ENCODE measurements at places on chromosomes 6 and 20. TPM values are rescaled to one million over a fixed set of nuclear protein-coding genes. Genes with fewer than 3 reads are reported as not detected.

DNA sequence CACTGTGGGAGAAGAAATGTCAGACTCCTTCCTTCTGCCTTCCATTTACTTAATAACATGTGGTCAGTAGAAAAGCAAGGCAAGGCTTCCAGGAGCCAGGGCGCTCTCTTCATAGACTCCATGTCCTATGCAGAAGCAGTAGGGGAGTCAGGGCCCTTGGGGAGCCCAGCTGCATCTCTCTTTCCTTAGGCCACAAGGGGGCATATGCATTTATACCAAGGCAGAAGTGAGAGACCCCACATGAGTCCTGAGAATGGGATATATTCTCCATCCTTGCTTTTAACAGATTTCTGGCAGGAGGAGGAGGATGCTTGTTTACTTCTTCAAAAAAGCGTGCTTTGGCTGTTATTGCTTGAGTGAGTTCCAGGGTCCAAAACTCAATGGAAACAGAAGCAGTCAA is 198.5 kb downstream of the HIVEP2 start:
- DNase-seq, result no peak

DNA sequence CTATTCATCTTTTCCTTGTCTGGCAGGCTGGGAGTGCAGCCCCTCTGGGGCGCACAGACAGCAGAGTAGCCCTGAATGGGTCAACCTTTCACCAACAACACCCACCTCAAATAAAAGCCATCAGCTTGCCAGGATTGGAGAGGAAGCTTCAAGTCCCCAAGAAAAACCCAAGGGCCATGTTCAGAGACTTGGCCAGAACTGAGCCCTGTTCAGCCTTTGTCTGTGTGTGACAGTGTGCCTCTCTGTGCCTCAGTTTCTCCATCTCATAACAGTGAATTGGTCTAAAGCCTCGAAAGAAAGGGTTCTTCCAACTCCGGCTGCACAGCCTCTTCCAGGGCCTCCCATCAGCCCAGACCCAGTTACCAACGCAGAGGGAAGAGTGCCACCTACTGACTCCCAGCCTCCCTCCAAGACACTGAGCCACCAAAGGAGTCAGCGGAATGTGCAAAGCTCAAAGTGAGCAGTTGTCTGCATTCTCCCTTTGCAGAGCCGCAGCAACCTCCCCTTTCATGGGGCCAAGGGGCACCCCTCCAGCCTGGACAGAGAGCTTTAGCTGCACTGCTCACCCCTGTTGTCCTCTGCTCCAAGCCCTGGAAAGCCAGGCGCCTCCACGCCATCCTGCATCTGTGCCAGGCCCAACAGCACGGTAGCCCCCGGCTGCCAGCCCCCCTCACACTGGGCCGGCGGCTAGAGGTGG is 82.7 kb upstream of the TOP1 start:
- DNase-seq, result peak; percentile 55

- DNase-seq, result no peak
Measured at GRCh38 chr6:22023937-22024336, 272.9 kb downstream of the PRL start.

DNA sequence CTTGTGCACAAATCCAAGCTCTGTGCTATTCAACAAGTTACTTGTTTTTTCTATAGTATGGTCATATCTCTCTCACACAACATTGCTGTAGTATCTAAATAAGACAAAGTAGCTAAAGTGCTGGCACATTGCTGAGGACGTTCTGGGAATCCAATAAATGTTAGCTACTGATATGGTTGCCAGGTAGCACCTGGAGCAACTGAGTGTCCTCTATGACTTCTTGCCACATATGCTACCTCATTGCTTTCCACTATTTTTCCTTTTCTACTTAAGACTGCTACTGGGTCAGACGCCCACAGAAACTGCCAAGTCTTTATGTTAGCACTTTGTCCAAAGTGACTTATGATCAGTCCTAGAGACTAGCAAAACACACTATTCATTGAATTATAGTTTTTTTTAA is 85.3 kb downstream of the SYCP2 start:
- DNase-seq, result no peak

- peak; percentile 78 for DNase-seq
Measured at GRCh38 chr6:116370760-116371119, at the start of gene DSE. TSS of gene DSE (plus strand) at chr6:116370947. CDS start at chr6:116399251, 28,304 bp downstream.

GRCh38 chr6:3209114-3210023 is 18.1 kb downstream of the TUBB2B start:
- peak; percentile 100 for DNase-seq

GRCh38 chr6:26195924-26196845 is 109.0 kb downstream of the HFE start:
- peak; percentile 32 for DNase-seq

- DNase-seq, result no peak
Measured at GRCh38 chr6:9732056-9732455, 682.8 kb downstream of the TFAP2A start.

- no peak for DNase-seq
Measured at GRCh38 chr20:3275966-3276679, 37.1 kb upstream of the SLC4A11 start.

DNA sequence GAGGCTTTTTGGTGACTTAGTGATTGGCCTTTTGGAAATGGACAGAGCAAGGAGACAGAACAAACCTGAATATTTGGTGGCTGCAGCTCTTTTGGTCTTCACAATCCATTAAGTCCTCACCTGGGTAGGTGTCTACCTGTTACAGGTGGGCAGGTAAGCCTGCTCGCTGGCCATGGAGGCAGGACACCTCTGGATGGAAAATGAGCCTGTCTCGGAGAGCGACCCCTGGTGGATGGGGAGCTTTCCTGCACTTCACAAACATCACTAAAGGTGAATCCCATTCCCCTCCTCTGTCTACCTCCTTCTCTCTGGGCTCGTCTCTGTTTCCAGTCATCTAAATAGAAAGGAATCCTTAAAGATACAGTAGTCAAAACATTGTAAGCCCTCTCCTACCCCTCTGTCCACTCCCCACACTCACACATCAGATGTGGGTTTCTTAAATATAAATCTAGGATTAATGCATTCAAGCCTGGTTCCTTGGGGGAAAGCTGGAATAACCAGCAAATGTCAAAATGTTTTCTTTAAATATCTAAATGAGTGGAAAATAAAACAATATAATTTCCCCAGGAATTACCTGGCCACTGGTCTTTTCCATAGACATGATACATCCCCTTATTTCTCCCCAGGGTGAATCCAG is 304.9 kb downstream of the CDH26 start:
- DNase-seq, result peak; percentile 23

GRCh38 chr6:106103728-106104109 is 17.6 kb downstream of the PRDM1 start:
- no peak for DNase-seq

- DNase-seq, result peak; percentile 26
Measured at GRCh38 chr6:113734982-113735381, 122.2 kb upstream of the MARCKS start.

GRCh38 chr6:12296255-12296573 is 6.1 kb downstream of the EDN1 start:
- peak; percentile 75 for DNase-seq

DNA sequence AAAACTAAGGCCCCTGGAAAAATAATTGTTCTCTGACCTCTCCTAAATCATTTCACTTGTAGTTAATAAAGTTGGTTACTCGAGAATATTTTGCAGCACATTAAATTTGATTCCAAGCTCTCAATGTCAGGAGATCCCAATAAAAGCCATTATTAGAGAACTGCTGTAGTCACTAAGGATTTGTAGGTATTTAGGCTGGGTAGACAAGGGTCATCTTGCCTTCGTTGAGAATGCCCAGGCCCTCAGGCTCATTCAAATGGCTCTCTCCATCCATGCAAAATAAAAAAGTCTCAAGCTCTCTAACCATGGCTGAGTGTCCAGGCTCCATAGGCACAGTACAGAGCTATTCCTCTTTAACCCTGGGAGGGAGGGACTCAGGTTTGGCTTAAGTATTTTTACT is 117.0 kb upstream of the HMGCLL1 start:
- no peak for DNase-seq

DNA sequence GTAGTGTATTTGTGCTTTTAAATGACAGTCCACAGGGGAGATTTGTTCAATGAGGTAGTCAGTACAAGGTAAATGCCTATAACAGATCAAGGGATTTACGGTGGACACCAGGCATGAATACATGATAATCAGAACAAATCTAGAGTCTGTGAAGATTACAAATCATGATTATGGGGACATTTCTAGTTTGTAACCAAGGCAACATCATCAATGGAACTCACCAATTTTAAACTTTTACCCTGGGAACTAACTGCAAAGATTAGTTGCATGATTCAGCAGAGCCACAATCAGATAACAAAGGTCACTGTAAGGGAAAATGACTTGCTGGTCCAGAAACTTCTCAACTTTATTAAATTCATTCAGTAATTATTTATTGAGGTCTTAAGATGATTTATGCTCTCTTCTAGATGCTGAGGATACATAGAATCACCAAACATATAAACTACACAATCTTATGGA is at the start of gene CRISP1:
Gene CRISP1 (minus strand): TSS at position 51 of the 459 bp plus-strand sequence. CDS start 9,135 bp downstream, outside the sequence.
- no peak for DNase-seq

GRCh38 chr6:52337633-52338290 is 24.2 kb upstream of the PAQR8 start:
- no peak for DNase-seq

GRCh38 chr6:113644861-113645575 is 212.1 kb upstream of the MARCKS start:
- peak; percentile 85 for DNase-seq

Gene SRSF12
- total RNA-seq, result 0.10 TPM

Gene PTCHD4
- 0.38 TPM for total RNA-seq

Gene DLL1
- 4.7 TPM for total RNA-seq

Gene BANF2
- not detected for total RNA-seq

Gene DHX35
- total RNA-seq, result 12.1 TPM

Gene FLRT3
- total RNA-seq, result 4.0 TPM

Gene MARCKS
- total RNA-seq, result 150 TPM

Gene CRNKL1
- 48.2 TPM for total RNA-seq
